ENCODE measurements at places on chromosomes 12 and 14. TPM values are rescaled to one million over a fixed set of nuclear protein-coding genes. Genes with fewer than 3 reads are reported as not detected.

The GLTP gene
- 19.9 TPM for total RNA-seq

GRCh38 chr12:64044191-64044590 is 177.9 kb downstream of the KICS2 start:
- no peak for DNase-seq

DNA sequence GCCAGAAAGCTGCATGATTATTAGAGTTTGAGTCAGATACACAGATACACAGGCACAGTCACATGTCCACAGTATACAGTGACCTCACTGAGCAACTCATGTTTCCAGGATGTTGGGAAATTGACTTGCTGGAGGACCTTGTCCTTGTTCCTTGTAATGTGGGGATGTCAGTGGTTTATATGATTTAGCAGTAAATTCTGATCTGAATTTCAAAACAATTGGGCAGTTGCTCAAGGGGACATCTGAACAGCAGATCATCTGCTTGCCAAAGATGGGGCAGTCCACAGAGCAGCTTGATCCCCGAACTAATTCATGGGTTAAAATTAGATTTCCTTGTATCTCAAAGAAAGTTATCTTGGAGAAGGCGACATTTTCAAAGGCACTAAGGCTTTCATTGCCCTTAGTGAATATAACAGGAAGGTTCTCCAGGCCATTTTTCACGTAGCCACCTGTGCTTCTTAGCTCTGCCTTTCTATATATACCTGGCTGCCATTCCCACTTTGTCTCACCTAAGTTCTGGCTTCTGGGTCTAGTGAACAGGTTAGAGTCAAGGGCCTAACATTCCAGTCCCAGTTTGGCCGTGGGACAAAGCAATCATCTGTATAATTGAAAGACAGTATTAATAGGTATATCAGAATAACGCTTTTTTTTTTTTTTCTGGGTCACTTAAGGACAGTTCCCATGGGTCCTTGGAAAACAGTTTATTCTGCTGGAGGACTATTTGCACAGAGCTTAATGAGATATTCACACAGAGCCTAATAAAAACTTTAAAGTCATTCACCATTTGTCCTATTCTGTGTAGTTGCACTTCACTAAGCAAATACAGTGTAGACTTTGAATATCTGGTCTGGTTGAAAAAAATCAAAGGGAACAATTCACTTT is 64.9 kb upstream of the STRN3 start:
- no peak for DNase-seq

GRCh38 chr14:45679853-45680252 is 426.9 kb upstream of the MIS18BP1 start:
- no peak for DNase-seq

The KRT77 gene
- total RNA-seq, result not detected

DNA sequence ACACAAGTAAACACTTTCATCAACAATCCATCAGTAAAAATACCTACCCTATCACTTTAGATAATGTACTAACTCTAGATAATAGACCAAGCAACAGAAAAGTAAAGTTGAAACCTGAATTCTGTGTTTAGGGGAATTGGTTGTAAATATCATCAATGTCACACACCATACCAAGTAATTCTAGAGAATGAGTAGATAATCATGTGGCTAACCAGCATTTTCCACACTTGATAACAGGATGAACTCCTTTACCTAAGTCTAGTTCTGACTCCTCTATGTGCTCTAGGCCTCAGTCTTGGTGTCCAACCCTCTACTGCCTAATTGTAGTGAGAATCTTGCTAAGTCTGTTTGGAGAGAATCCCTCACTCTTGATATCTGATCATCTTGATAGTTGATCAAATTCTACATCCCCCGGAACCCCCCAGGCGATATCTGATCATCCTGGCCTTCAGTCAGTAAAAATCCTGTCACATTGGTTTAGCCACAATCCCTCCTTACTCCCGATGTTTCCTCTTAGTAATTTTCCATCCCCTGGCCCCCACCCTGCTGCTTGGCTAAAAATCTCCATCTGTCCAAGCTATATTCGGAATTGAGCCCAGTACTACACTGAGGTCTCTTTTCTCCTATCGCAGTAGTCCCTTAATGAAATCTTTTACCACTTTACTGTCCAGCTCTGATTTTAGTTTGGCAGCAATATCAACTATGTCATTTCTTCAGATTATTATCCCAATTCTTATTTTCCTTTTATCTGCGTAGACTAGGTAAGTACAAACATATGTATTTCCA is 3.4 kb upstream of the SLCO1A2 start:
- DNase-seq, result no peak

GRCh38 chr14:32197919-32198318 is 3.9 kb upstream of the RNU6-7 start:
- peak; percentile 36 for DNase-seq

The TAC3 gene
- not detected for total RNA-seq

DNA sequence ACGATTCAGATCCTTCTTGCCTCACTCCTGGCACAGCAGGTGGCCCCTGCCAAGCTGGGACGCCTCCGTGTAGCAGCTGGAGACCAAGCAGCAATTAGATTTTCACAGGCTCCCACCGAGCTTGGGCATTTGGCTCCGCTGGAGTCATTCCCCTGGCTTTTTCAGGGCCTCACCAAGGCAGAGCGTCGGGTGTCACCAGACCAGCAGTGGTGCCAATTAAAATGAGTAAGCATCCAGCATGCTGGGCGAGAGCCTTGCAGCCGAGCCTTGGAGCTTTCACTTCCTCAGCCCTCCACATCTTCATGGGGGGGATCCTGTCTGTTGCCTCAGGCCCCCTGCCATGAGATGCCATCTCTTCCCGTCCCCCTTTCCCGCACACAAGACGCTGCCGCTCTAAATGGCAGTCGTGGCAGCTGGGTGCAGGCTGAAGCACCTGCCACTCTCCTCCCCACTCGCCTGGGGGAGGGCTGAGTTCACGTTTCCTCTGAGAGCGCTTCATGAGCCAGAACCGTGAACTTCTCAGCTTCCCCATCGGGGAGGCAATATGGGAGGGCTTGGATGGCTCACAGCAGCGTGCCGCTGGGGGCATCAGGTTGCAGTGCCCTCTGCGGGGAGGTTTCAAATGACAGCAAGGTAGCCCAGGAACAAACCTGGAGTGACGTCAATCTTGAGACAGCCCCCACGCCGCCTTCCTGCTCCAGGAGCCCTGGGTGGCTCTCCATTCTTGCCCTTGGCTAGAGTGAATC is 11.7 kb downstream of the TPCN1 start:
- peak; percentile 83 for DNase-seq

DNA sequence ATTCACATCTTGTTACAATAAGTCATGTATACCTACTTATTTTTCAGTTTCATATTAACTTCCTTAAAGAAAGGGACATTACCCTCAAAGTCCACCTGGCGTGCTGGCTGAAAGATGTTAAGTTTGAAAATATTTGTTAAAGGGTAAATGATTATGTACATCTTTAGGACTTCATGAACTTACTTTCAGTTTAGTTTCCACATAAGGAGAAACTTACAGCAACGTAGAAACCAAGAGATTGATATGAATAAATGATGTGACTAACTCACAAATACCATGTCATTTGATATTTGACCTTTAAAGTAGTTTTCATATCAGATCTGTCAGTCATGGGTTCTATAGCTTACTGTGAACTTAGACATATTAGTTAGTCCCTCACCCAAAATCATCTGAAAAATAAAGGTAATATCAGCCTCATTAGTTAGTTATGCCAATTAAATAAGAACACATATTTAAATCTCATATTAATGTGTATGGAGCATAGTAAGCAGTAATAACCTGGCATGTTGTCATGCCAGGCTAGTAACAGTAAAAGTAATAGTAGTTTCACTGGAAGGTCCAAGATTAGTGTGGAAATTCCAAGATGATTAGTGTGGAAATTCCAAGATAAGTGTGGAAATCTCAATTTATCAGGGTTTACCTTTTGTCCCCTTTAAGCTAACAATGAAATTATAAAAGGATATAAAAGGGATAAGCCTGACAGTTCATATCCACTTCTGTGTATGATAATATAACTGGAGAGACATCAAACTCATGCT is 1.9 kb upstream of the CLEC2D start:
- peak; percentile 50 for DNase-seq

The SLC7A7 gene
- total RNA-seq, result 0.40 TPM
